ENCODE measurements at places on chromosomes 11 and 22.
A peak's percentile ranks its signal among the peaks of the same experiment; 100 is the strongest.

- H3K36me3 ChIP-seq = no peaks in the 10 kb centered on the region
- H3K4me1 ChIP-seq = no peaks in the 10 kb centered on the region
- H3K4me3 ChIP-seq = no peak overlapping the region
- H3K27me3 ChIP-seq = no peaks in the 10 kb centered on the region
These were observed 36.9 kb upstream of the WT1 start for GRCh38 chr11:32472226-32472625.

- no peak overlapping the region for H3K4me3 ChIP-seq
- H3K27ac ChIP-seq = no peak overlapping the region
- H3K4me1 ChIP-seq = no peaks in the 10 kb centered on the region
- no peak for DNase-seq
- no peaks in the 10 kb centered on the region for H3K36me3 ChIP-seq
These were observed 6.2 kb upstream of the IGSF22 start for GRCh38 chr11:18731949-18732821.

DNA sequence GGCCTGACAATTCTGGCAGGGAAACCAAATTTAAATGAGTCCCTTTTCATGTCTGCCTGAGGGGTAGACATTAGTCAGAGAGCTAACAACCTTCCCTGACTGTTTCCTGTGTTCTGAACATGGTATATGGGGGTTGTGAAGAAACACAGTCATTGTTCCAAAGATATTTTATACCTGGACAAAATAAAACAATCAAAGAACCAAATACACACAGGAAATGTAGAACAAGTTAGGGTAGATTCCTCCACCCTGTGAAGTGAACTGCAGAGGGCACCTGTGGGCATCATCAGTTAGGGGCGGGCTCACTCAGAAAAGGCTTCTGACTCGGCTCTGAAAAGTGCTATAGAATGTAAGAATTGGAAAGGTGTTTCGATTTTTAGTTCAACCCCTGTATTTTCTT, 231.9 kb upstream of the CADM1 start:
- H3K27ac ChIP-seq = no peak overlapping the region
- H3K27me3 ChIP-seq = no peaks in the 10 kb centered on the region
- DNase-seq = no peak
- no peak overlapping the region for H3K4me3 ChIP-seq
- H3K36me3 ChIP-seq = no peaks in the 10 kb centered on the region

DNA sequence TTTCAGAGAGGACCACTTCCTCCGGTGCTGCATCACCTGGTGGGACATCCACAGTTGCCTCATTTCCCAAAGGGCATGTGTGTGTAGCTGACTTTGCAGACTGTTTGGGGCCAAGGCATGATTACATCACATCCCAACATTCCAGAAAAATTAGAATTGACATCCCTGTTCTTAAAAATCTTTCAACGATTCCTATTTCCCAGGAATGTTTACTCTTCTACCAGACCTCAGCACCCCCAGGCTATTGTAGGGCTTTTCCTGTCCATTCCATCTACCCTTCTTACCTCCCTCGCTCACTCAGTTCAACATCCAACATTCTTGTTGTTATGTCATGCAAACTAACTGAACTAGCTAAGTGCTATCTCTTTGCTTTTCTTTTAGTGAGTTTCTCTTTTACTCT, 37.3 kb downstream of the PIWIL4 start:
- H3K36me3 ChIP-seq = peaks cover 5% of the 10 kb centered on the region
- no peaks in the 10 kb centered on the region for H3K27me3 ChIP-seq

GRCh38 chr11:75563978-75564552, 2.0 kb downstream of the SERPINH1 start:
- DNase-seq = peak; percentile 66
- peaks cover 59% of the 10 kb centered on the region for H3K4me1 ChIP-seq
- no peaks in the 10 kb centered on the region for H3K27me3 ChIP-seq
- peak overlapping the region; percentile 98 for H3K27ac ChIP-seq

DNA sequence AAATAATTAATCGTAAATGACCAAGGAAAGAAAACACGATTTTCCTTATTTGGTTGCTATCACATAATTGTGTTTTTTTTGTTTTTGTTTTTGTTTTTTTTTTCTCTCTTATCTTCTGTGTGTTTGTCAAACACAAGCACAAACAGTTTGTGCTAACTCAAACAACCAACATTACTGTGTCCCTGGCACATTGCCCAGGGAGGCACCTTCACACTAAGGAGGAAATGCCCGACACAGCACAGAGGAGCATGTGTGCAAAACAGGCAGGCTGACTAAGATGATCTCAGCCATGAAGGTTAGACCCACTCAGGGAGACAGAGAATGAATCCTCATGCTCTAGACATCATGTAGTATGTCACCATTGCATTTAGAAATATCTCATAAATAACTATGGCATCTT, 130.1 kb downstream of the SOX6 start:
- no peaks in the 10 kb centered on the region for H3K27me3 ChIP-seq
- no peaks in the 10 kb centered on the region for H3K4me1 ChIP-seq
- no peaks in the 10 kb centered on the region for H3K36me3 ChIP-seq
- no peak for DNase-seq
- H3K27ac ChIP-seq = no peak overlapping the region
- H3K4me3 ChIP-seq = no peak overlapping the region

All from upper lobe of left lung (tissue), 6 donors.